ENCODE measurements at places on chromosomes 12 and 14.

- DNase-seq = no peak
Observed at GRCh38 chr14:37253905-37254304, 56.2 kb downstream of the MIPOL1 start.

GRCh38 chr14:90518941-90519256 is 122.1 kb downstream of the CALM1 start:
- peak; percentile 53 for DNase-seq

DNA sequence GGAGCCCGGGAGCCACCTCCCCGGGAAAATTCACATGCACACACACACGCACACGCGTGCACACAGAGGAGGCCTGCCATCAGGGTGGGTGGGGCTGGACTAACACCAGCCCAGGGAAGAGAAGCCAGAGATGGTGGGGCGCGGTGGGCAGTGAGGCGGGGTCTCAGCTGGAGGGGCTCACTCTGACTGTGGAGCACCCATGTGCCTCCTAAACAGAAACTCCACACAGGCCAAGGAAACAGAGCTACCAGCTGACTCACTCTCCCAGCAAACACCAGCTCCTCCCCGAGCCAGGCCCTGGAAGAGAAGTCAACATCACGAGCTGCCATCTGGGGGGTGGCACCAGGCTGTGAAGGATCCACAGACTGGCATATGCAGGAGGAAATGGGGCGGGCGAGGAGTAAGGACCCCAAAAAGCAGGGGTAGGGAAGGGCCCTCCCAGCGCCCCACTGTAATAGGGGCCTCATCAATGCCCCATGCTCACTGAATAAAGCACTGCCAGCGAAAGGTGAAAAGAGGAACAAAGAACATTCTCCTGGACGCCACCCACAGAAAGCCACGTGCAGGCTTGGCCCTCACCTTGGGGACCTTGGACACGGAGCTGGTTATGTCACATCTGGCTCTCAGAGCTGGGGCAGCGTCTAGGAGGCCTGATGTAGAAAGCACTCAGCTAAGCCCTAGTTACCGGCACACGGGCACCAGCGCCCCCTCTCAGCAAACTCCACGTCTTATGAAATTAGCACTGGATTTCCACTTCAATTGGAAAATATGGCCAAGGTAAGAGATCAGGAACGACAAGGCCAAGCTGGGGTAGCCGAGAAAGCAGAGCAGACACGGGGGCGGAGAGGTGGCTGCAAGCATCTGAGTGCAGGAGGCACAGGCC is 8.4 kb upstream of the INF2 start:
- peak; percentile 74 for DNase-seq

GRCh38 chr12:122935318-122935717 is 30.9 kb downstream of the ABCB9 start:
- no peak for DNase-seq

GRCh38 chr12:105355752-105356151 is 25.3 kb downstream of the C12orf75 start:
- no peak for DNase-seq

DNA sequence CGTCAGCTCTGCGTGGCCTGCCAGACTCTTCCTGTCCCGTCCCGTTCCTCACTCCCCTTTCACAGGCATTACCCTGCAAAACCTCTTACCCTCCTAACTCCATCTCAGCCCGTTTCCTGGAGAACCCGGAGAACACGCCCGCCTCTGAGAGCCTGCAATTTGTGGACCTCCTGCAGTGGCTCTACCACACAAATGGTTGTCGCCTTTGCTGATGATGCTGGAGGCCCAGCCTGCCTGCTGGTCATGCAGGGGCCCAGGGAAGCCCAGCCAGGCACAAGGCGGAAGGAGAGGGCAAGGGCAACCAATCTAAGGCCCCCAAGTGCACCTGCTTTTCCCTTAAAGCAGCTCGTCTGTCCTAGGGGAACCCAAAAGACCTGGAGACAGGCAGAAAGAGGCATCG is 22.5 kb downstream of the RFLNA start:
- no peak for DNase-seq

DNA sequence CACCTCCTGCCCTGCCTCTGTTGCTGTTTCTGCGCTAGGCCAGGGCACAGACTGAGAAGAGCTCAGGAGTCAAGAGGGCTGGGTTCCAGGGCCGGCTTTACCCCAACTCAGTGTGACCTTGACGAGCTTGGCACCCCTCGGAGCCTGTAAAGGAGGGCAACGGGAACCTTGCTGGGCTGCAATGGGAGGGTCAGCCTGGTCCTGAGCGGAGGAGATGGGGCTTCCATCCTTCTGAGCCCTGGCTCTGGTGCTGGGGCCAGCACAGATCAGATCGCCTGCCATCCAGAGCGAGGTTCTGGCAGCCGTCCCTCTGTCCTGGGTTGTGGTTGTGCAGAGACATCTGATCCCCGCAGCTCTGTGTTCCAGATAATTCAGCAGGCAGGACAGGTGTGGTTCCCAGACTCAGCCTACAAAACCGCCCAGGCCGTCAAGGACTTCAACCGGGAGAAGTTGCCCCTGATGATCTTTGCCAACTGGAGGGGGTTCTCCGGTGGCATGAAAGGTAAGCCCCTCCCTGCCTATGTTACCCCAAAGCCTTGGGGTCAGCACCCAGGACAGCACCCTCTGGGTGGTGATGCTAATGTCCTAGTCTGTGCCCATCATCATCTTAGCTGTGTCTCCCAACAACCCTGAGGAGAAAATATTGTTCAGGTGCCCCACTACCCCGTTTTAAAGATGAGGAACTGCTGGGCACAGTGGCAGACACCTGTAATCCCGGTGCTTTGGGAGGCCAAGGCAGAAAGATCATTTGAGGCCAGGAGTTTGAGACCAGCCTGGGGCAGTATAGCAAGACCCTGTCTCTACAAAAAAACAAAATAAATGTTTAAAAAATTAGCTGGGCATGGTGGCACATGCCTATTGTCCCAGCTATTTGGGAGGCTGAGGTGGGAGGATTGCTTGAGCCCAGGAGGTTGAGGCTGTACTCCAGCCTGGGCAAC is 50.2 kb downstream of the FOXN4 start:
- no peak for DNase-seq

DNA sequence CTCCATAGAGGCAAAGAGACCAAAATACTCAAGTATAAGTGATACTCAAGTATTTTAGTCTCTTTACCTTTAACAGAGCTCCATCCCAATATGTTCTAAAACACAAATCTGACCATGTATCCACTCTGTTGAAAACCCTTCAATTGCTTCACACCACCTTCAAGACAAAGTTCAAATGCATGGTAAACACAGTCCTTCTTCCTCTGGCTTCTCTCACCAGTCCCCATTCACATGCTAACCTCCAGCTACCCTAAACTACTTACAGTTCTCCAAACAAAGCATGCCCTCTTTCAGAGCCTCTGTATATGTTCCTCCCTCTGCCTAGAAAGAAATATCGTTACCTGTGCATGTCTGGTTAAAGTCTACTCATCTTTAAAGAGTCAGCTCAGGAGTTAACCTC is 100.2 kb downstream of the NUMB start:
- no peak for DNase-seq

GRCh38 chr14:69105326-69105725 is 47.6 kb downstream of the DCAF5 start:
- DNase-seq = no peak

DNA sequence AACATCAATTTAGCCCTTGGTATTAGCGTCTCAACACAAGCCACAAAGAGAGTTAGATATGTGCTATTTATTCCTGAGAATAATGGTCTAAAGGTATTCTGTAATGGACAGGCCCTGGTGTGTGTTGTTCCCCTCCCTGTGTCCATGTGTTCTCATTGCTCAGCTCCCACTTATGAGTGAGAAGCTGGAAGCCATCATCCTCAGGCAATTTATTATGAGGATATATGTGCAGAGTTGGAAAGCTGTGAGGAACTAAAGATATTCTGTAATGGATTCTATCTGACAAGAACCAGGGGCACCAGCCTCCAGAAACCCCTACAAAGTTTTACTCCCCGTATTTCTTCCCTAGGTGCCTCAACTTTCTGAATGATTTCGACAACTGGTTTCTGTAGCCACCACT is 210.8 kb downstream of the GRIN2B start:
- DNase-seq = no peak

GRCh38 chr12:130716969-130717366 is 869 bp upstream of the RIMBP2 start:
- DNase-seq = peak; percentile 25

GRCh38 chr12:57164966-57165625 is 17.7 kb upstream of the LRP1-AS start:
- DNase-seq = no peak

GRCh38 chr12:958588-959123 is 9.2 kb upstream of the RAD52 start:
- peak; percentile 78 for DNase-seq

DNA sequence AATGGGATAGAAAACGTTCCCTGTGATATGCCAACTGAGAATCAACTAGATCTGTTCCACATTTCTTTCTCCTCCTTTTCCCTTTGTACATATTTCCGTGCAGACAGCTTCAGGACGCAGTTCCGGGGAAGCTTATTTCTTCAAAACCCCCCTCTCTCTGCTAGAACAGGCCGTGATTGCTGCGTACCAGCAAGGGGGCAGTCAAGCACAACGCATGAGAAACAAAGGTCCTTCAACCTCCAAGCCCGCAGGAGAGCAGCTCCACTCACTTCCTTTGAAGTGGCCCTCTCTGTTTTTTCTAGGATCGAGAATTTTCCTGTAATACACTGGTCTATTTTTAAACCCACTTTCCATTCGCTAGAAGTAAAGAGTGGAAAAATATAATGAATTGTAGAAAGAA is 80.8 kb downstream of the ZNF664 start:
- peak; percentile 57 for DNase-seq

GRCh38 chr12:112029301-112029700 is 16.1 kb downstream of the ERP29 start:
- DNase-seq = no peak

DNA sequence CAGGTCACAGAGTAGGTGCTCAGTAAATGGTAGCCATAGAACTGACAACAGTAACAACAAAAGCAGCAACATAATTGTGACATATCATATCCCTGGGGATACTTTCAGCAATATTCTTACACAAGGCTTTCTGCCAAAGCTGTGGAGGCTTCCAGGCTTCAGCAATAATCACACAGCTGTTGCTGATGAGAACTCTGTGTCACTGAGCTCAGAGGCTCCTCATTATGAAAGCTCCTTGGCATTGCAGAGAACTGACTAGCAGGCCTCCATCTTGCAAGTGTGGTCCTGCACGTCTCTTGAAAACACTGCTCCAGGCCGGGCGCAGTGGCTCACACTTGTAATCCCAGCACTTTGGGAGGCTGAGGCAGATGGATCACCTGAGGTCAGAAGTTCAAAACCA is 97.3 kb upstream of the BTG1 start:
- DNase-seq = no peak

- DNase-seq = peak; percentile 63
Observed at GRCh38 chr12:48512855-48513254, 12.6 kb upstream of the OR8S1 start.

DNA sequence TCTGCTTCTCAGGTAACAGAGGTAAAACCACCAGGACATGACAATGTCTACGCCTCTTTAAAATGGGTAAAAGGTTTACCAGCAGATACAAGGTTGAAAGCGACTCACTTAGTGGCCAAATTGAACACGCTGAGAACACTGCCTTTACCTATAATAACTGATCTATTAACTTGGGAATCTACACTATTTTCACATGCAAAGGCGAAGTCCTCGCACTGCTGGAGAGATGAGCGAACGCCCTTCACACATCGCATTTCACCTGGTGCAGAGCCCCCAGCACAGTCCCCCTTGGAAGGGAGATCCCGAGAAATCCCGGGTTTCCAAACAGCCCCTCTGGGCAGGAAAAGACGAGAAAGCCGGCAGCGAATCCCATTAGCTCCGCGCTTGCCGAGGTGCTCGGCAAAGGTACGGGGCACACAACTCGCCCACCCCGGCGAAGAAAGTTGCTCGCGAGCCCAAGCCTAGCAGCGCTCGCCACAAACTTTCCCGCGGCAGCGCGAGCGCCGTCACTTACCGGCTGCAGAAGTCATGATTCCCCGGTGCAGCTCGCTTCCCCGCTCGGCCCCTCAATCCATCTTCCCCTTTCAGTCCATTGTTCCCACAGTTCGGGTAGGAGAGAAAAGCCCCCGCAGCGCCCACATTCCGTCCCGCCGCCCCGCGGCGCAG is 423 bp downstream of the FGD6 start:
- DNase-seq = peak; percentile 44

Measured in GM12865 (cell line).